ENCODE measurements at places on chromosomes 3 and 15. TPM values are rescaled to one million over a fixed set of nuclear protein-coding genes. Genes with fewer than 3 reads are reported as not detected.

MEIS2 gene
- total RNA-seq = 33.4 TPM

GP9 gene
- total RNA-seq = not detected

SOX14 gene
- total RNA-seq = not detected

DNA sequence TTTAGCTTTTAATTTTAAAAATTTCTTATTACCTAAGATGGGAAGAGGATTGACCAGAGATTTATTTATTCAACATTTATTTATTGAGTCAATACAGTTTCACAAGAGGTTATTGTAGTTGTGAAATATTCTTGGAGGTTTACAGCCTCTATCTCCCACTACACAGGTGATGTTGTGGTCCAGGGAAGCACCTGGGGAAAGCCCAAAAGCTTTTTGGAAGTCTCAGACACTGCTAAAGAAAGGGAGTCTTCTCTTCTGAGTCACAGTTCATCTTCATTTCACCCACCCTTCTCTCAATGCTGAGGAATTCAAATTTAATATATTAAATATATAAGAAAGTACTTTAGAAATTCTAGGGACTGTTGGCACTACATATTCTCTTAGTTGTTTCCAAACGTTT is 41.8 kb downstream of the SERPINI1 start:
- no peak for DNase-seq

- DNase-seq = no peak
Observed at GRCh38 chr3:178479860-178480259, 56.4 kb upstream of the KCNMB2 start.

- DNase-seq = no peak
Observed at GRCh38 chr3:70999730-71000129, 583.8 kb downstream of the FOXP1 start.
